ENCODE measurements at places on chromosomes 1 and 21.

- DNase-seq, result no peak
These were observed 218.2 kb downstream of the NRIP1 start for GRCh38 chr21:14846621-14847020.

GRCh38 chr1:33572387-33572786 is 99.9 kb downstream of the ZSCAN20 start:
- no peak for DNase-seq

GRCh38 chr1:94305704-94306103 is 68.3 kb upstream of the ARHGAP29 start:
- no peak for DNase-seq

- no peak for DNase-seq
These were observed 15.2 kb downstream of the SPOCD1 start for GRCh38 chr1:31800674-31800967.

GRCh38 chr1:97906567-97907241 is 14.1 kb downstream of the DPYD start:
- DNase-seq, result no peak

- DNase-seq, result no peak
These were observed 52.1 kb upstream of the GPR88 start for GRCh38 chr1:100485855-100486258.

DNA sequence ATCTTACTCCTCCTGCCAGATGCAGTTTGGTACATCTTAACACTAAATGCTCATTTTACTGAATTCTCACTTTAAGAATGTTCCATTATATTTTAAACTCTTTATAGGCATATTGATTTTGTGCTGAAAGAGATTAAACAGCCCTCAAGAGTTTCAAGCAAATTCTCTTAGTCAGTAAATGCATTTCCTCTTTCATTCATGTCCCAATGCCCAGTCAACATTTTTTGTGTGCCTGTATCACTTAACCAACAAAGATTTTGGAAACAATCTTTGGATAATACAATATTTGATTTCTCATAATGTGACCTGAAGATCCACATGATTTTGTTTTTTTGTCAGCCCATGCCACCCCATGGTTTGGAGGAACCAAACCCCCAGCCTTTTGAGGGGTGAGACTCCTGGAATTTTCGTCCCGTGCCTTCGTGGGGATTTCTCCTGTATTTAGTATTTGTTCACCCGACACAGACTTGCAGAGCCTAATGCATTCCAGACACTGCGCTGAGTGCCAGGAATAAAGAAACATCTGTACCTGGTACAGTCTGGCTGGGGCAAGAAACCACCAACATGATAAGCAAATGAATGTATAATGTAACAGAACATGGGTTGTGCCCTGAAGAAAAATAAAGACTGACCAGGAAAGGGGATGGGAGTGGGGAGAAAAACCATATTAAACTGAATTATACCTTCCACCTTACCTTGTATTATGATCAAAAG is 47.1 kb upstream of the ETS2 start:
- no peak for DNase-seq

DNA sequence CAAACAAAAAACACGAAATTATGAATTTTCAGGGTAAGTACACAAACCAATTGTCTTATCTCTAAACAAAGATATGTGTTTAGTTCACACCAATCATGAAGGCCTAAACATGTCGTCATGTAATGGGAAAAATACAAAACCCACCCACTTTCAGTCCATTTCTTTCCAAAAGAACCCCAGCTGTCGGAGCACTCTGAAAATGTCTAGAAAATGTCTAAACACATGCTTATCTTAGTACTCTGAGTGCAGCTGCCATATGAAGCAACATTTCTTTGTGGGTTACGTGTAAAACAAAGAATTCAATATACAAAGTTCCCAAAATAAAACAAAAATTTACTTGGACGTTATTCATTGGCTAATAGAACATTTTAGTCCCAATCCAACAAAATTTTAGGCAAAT is 22.7 kb downstream of the SERBP1 start:
- no peak for DNase-seq

- DNase-seq, result no peak
These were observed 88.7 kb upstream of the IFFO2 start for GRCh38 chr1:19044975-19045831.

Data from HEK293T (cell line).